Jurkat, Clone E6-1 (cell line): ENCODE measurements at places on chromosomes 5 and 9.
A peak's percentile ranks its signal among the peaks of the same experiment; 100 is the strongest.

GRCh38 chr9:75712700-75713099 lies 177.8 kb upstream of the PCSK5 start:
- no peak for DNase-seq

- no peak for DNase-seq
Measured at GRCh38 chr5:107472620-107473064, 198.1 kb downstream of the EFNA5 start.

- DNase-seq, result no peak
Measured at GRCh38 chr5:36705055-36705454, 98.6 kb downstream of the SLC1A3 start.

DNA sequence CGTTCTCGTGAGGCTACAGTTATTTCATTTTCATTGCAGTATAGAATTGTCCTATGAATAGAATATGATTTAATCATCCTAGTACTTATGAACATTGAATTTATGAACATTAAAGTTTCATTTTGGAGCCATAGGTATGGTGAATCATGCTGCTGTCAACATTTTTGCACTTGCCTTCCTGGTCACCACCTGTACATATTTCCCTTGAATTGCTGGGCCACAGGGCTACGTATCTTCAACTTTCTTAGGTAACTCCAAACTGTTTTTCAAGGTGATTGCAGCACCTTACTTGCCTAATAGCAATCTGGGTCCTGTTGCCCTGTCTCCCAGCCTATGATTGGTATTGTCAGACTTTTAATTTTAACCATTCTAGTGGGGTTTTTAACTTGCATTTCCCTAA lies 6.5 kb upstream of the RNF145 start:
- DNase-seq, result no peak

- DNase-seq, result no peak
Measured at GRCh38 chr9:95137587-95138145, 179.8 kb downstream of the FANCC start.

- DNase-seq, result no peak
Measured at GRCh38 chr9:6109571-6109970, 94.1 kb upstream of the RANBP6 start.

DNA sequence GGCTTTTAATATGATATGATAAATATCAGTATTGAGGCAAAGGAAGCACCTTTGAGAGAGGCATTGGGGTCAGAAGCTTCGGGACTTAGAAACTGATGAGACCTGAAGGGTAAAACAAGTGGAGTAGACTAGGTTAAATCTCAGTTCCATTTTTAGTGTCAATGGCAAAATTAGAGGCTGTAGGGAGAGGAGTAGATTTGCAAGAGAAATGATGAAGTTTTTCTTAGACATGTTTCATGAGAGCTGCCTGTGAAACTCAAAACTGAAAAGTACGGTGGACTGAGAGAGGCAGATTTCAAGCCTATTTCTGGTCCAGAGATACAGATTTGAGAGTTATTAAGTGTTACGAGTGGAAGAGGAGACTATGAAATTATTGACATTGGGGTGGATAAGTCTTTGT lies 278.5 kb downstream of the TAF11L14 start:
- no peak for DNase-seq

GRCh38 chr9:122832194-122832593 lies 3.8 kb upstream of the PDCL start:
- no peak for DNase-seq

- DNase-seq, result no peak
Measured at GRCh38 chr9:92650296-92650695, 19.6 kb downstream of the IPPK start.

DNA sequence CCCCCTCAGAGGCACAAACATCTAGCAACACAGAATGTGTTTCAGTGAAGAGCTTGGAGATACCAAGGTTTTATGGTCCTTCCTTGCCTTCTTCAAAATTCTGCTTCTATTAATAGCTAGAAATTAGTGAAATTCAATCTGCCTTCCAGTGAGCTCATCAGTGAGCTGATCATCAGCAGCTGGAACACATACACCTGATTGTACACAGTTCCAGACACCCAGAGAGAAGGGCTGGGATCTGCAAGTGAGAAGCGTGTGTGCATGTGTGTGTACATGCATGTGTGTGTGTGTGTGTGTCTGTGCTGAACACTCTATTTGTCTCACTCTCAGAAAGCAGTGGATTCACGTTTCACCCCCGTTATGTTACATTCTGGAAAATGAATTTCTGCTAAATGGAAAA lies 28.5 kb downstream of the CFAP90 start:
- DNase-seq, result no peak

GRCh38 chr5:142390334-142390733 lies 65.5 kb upstream of the SPRY4 start:
- DNase-seq, result no peak

- DNase-seq, result no peak
Measured at GRCh38 chr9:84799251-84799650, 129.7 kb downstream of the NTRK2 start.

- no peak for DNase-seq
Measured at GRCh38 chr9:137383081-137383783, 39.7 kb downstream of the EXD3 start.

GRCh38 chr5:18091758-18092157 lies 457.5 kb downstream of the TAF11L14 start:
- no peak for DNase-seq

- no peak for DNase-seq
Measured at GRCh38 chr9:111282845-111283244, 47.2 kb downstream of the OR2K2 start.

GRCh38 chr5:167912941-167913665 lies 378.3 kb upstream of the WWC1 start:
- DNase-seq, result no peak

GRCh38 chr5:143066556-143067281 lies 296.5 kb downstream of the ARHGAP26 start:
- DNase-seq, result peak; percentile 35

DNA sequence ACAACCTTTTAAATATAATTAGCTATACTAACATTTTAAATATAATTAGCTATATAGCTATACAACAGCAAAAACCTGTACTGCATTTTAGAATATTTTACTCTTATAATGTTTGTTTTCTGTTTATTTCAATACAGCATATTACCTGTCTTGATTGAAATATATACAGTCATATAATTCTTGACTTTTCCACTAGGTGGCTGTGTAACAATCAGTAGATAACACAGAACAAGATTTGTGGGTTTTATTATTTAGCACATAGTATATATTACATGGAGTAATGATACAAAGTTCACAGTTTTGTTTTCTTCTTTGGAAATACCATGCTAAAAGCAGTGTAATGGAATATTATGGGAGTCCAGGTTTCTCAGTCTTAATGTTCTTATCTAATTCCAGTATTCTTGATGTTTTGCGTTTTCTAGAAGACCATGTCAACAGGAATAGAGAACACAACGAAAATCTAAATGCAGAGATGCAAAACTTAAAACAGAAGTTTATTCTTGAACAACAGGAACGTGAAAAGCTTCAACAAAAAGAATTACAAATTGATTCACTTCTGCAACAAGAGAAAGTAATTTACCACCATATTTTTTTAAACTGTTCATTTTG lies 13.3 kb downstream of the HMMR start:
- no peak for DNase-seq

- DNase-seq, result no peak
Measured at GRCh38 chr9:133770076-133770777, 32.1 kb upstream of the SARDH start.

DNA sequence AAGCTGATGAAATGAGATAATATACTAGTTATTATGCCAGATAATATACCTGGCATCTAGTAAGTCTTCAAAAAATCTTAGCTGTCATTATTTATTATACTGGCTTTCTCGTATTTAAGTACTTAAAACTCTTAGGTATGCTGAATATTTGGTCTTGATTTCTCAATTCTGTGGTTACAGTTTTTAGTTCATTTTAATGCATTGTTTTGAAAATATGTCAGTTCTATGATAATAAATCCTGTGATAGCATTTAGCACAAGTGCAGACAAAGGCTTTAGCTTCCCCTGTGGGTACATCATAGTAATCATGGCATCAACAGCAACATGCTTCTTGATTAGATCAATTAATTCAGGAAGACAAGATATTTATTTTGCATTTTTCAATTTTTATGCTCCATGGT lies 133.0 kb downstream of the SMC2 start:
- DNase-seq, result no peak

GRCh38 chr5:67015541-67016191 lies 180.9 kb downstream of the CD180 start:
- DNase-seq, result no peak

DNA sequence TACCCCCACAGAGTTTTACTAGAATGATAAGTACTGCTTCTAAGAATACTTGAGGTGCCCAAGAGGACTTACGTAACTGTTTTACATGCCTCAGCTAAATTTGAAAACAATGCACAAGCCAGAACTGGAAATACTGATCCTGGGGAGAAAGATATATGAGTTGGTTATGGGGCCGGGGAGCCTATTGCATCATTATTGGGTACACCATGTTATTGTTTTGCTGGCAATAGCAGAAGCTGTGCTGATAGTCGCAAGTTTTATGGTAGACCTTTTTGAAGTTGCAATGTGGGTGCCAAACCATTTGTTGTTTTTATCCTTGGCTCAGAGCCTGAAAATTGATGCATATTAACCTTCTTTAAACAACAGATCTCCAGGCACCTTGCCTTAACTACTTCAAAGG lies 108.4 kb upstream of the DHFR start:
- no peak for DNase-seq

DNA sequence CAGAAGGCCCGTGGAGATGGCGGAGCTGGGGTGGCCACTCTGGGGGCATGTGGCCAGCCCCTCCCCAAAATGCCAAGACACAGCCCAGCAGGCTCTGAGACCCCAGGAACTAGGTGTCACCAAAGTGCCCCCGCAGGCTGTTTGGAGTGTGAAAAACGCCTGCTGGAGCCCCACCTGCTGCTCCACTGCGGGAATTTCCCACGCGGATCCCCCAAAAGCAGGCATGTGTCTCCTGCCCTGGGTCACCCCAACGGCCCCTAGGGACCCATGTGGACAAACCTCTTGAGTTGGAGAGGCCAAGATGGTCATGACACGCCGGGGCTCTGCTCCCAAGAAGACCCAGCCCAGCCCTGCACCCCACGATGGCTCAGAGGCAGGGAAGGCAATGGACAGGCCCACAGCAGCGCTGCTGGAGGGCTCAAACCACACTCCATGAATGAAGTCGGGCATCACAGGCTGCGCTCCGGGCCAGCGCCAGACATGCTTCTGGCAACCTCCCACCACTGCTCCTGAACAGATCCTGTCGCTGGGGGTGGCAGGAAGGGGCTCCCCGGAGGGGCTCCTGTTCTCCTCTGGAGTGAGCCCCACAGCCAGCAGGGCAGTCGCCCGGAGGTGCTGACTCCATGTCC lies 15.3 kb downstream of the NOTCH1 start:
- DNase-seq, result no peak

DNA sequence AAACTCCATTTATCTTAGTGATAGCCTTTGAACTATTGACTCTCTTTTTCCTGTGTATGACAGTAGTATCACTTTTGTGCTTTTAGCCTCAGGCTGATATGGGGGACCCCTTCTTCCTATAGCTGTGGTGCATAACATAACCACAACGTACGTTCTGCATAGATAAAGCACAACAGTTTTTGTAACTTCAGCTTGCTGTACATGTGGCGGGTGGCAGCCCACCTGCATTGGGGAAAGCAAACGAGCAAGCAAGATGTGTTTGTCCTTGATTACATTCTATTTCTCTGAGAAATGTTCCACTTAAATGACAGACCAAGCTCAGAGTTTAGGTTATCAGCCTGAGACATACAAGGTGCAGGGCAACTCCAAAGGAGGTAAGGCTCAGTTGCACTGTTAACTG lies 309.4 kb downstream of the KDM4C start:
- peak; percentile 93 for DNase-seq

DNA sequence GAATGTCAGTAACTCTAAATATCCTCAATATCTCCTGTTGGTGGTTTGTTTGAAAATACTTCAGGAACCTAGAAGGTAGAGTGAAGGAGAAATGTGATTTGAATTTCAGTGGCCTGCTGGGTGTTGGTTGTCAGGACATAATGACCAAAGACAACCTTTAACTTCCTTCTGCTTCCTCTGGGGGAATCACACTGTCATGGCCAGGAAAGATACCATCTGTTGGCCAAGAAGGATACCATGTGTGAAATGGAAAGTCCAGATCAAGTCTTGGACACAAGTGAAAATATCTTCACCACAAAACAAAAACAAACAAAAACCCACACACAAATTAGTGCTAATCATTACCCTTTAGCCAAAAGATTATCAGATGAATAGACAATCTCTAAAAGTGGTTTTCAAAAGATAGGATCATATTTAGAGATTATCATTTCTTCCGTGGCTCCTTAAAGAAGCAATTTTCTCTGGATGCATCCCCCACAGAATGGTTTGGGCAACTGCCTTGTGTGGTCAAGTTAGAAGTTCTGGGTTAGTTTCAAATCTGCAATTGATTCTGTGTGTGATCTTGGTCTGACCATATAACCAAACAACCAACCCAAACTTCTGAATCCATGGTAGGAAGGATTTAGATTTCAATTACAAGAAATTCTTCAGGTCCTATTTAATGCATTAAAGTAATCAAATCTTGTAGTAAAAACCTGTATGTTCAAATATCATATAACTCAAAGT lies 1.6 kb downstream of the C1QTNF3 start:
- no peak for DNase-seq

- no peak for DNase-seq
Measured at GRCh38 chr5:111398013-111398412, 114.3 kb downstream of the STARD4 start.

GRCh38 chr5:160657622-160658458 lies 194.2 kb downstream of the ATP10B start:
- no peak for DNase-seq

DNA sequence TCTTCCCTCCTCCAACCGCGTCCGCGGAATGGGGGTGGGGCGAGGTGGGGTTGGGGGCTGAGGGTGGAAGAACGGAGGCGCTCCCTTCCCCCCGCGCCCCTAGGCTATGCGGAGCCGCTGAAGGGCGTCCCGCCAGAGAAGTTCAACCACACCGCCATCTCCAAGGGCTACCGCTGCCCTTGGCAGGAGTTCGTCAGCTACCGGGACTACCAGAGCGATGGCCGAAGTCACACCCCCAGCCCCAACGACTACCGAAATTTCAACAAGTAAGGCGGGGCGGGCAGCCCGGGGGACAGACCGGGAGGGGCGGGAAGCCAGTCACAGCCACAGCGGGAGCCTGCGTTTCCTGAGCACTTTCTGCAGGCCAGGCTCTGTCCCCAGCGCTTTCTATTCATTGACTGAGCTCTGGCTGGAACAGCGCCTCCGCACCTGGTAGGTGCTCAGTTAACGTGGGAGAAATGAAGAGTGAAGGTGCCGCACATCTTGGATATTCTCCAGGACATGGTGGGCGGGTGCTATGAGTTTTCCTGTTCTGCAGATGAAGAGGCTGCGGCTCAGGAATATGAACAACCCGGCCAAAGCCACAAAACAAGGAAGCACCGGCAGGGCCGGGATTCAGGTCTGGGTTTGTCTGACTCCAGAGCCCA lies 11.3 kb downstream of the MYOZ3 start:
- no peak for DNase-seq

- no peak for DNase-seq
Measured at GRCh38 chr5:136901-137300, 44.9 kb downstream of the PLEKHG4B start.
